ENCODE measurements at places on chromosomes 2 and 18.

GRCh38 chr18:57807336-57808117 is 4.4 kb upstream of the ATP8B1 start:
- DNase-seq, result no peak

- DNase-seq, result peak; percentile 67
These were observed 166.2 kb upstream of the DTNA start for GRCh38 chr18:34543945-34544344.

- peak; percentile 2 for DNase-seq
These were observed at the start of gene GREB1L for GRCh38 chr18:21242141-21242779. Gene GREB1L (plus strand): TSS chr18:21242232. CDS start chr18:21383519, 141,287 bp downstream.

- DNase-seq, result no peak
These were observed 162.1 kb downstream of the BCL2 start for GRCh38 chr18:63157293-63158011.

- DNase-seq, result peak; percentile 38
These were observed 1.3 kb upstream of the LRP2 start for GRCh38 chr2:169363560-169364150.

- DNase-seq, result no peak
These were observed 793.4 kb downstream of the SLC4A3 start for GRCh38 chr2:220420820-220421219.

DNA sequence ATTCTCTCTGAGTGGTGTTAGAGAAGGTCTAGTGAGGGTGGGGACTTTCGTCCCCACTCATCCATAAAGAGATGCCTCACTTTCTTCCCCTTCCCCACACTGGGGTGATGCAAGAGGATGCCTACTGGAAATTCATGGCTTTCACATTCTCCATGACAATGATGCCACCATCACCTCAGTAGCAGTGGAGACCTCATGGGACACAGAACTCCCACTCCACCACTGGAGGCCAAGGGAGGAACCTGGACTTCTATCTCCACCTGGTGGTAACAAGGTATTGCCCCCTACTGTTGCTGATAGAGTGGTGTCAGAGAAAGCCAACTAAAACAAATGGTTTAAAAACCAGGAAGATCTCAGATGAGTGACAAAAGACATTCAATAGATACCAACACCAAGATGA is 110.9 kb downstream of the INHBB start:
- peak; percentile 40 for DNase-seq

DNA sequence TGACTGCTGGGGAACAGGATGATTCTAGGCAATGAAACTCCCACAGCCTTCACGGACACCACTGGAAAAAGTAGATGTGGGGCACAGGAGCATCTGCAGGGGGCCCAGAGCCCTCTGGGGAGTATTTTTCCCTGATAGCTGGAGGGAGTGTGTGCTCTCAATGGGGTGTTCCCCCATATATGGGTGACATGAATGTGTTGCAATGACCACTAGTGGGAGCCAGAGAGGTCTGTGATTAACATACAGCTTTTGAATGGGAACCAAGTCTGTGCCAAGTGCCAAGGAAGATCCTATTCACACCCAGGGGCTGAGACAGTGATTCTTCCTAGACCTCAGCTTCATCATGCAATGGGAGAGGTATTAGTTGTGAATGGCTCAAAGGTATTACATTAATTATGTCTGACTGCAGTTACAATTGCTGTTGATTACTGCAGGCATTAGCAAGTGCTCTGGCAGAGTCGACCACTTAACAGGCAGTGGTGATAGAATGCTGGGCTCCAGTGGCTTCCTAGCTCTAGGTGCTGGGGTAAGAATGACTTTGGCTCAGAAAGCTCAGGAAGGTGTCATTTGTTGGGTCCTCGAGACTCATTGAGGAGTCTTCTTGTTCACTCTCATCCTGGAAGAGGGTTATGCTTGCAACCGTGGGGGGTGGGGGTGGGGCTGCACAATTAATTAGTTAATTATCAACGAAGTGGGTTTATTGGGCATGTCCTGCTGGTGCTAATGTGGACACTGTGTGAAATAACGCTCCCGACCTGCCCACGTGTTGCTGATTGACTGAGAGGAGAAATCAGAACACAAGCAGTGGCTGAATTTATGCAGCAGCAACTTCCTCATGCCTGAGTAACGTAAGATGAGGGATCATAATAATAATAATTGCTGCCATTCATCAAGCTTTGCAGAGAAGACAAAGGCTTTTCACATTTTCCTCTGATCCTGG is 194.1 kb downstream of the CLIP4 start:
- peak; percentile 93 for DNase-seq

DNA sequence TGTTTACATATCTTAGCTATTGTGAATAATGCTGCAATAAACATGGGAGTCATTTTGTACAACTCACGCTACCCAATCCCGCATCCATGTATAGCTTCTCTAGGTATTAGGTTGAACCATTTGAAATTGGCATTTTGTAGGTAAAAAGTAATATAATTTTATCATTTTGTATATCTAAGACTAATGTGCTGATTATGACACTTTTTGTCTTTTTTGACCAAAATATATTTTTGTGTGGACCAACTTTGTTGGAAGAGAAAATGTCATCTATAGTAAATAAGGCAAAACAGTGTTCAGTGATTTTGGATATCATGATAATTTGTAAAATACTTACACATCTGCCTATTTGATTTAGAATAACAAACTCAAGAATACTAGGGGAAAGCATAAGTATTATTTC is 150.7 kb downstream of the MAP2 start:
- no peak for DNase-seq

DNA sequence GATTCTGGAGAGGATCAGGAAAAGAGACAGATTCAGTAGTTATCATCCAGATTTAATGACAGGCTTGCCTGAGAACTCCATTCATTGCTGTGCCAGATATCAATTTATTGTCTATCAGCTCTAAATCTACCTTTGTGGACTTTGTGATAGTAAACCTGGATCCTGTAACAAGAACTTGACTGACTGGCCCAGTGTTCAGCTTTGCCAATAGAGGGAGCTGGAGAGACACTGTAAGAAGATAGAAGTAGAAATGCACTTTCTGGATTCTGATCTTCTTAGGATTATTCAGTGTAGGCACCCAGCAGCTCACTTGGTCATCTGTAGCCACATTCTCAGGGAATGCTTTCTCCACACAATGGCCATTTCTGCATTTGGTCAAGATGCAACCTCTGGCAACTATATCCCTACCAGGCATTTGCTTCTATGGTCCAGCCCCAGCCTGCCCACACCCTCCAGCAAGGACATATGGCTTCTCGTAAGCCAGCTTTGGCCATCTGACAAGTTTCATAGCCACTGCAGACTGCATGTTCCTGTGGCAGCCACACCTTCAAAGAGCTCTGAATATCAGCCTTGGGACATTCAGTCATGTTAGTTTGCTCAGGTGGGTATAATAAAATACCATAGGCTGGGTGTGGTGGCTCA is 6.1 kb upstream of the SERPINB8 start:
- peak; percentile 87 for DNase-seq

DNA sequence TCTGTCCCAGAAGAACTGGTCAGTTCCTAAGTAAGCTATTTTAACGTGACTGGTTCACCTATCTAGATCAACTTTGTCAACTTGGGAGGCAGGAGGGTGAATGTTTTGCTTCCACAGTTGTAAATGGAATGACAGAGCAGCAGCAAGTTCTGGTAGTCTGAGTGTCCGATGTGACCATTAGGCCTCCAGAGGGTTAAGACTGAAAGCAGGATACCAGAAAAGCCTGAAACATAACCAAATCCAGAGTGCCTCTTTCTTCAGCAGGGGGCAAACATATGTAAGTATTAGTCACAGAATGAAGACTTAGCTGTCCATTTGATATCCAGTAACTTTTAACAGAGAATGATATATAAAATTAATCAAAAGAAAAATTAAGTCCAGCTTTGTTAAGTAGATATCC is 9.2 kb downstream of the HOXD3 start:
- no peak for DNase-seq

- DNase-seq, result no peak
These were observed 84.9 kb downstream of the XRCC5 start for GRCh38 chr2:216194013-216194412.

- no peak for DNase-seq
These were observed 640.7 kb upstream of the CRIM1 start for GRCh38 chr2:35714883-35715282.

- DNase-seq, result peak; percentile 87
These were observed 208.0 kb upstream of the FBXO11 start for GRCh38 chr2:48114256-48114655.

DNA sequence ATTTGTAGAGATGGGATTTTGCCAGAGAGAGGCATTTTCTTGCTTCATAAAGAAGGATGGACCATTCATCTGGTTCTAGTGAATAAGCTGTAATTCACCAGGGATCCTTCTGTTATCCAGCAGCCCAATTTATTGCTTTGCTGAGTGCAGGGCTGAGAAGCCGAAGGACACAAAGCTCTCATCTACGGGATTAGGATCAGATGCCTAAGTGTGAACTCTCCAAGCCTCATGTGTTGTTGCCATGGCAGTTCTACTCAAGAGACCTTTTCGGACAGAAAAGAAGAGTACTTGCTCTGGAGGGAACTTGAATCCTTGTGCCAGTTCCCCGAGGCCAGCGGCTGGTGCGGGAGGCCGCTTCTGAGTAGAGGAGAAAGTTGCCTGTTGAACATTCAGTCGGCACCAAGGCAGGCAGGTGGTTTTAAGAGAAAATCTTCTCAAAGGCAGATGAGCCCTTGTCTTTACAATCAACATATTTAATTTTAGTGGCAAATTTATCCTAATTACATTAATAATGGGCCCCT is 38.4 kb upstream of the MBP start:
- no peak for DNase-seq

GRCh38 chr18:13495961-13496360 is 230.4 kb downstream of the FAM210A start:
- no peak for DNase-seq

- DNase-seq, result no peak
These were observed 382.1 kb downstream of the OSR1 start for GRCh38 chr2:18976168-18976961.

DNA sequence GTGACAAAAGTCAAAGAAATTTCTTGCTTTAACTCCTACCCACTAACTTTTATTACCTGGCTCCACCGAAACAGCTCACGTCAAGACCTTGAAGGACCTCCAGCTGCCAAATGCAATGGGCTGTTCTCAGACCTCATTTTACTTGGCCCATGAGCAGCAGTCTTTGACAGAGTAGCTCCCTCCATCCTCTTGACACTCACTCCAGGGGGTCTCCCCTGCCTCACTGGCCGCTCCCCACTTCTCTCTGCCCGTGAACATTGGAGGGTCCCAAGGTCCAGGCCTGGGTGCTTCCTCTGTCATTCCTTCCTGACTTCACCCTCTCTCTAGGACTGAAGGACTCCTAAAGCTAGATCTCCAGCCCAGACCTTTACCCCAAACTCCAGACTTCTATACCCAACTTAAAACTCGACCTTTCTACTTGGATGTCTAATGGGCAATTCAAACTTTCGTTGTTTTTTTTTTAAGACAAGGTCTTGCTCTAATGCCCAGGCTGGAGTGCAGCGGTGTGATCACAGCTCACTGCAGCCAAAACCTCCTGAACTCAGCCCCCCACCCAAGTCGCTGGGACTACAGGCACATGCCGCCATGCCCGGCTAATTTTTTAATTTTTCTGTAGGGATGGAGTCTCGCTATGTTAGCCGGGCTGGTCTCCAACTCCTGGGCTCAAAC is 92.9 kb upstream of the ST3GAL5 start:
- no peak for DNase-seq

DNA sequence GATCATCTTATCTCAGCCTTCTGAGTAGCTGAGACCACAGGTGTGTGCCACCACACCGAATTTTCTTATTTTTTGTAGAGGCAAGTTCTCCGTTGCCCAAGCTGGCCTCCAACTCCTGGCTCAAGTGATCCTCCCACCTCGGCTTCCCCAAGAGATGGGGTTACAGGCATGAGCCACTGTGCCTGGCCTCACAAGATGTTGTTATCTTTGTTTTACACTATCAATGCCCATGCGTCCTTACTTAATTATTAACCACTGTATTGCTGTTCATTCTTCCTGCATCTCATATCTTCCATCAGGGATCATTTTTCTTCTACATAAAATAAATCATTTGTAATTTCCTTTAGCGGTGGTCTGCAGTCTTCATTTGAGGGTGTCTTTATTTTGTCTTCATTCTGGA is 181.9 kb downstream of the TGIF1 start:
- no peak for DNase-seq

DNA sequence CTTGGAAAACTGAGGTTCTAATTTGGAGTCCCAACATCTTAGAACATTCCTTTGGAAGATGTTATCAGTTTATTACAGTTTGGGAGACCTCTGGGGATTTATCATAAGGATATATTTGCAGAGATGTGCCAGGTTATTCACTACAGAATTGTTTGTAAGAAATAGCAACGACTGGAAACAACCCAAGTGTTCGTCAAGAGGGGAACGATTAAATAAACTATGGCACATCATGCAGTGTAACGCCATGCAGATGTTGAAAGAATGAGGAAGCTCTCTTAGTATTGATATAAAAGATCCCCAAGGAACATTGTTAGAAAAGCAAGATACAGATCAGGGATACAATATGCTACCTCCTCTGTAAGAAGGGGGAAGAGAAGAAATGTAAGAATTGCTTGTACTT is 210.6 kb downstream of the TMEM247 start:
- no peak for DNase-seq

- no peak for DNase-seq
These were observed 396.4 kb downstream of the PIK3C3 start for GRCh38 chr18:42351455-42351854.

DNA sequence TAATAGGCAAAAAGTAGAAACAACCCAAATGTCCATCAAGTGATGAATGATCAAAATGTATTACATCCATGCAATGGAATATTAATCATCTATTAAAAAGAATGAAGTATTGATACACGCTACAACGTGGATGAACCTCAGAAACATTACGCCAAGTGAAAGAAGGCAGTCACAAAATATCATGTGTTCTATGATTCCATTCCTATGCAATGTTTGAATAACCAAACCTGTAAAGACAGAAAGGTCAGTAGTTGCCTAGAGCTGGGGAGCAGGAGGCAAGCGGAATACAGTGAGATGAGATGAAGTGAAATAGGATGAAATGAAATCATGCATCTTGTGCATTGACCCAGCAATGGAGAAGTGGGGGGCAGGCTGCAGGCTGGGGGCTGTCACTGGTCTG is 17.9 kb upstream of the COL6A3 start:
- DNase-seq, result no peak

DNA sequence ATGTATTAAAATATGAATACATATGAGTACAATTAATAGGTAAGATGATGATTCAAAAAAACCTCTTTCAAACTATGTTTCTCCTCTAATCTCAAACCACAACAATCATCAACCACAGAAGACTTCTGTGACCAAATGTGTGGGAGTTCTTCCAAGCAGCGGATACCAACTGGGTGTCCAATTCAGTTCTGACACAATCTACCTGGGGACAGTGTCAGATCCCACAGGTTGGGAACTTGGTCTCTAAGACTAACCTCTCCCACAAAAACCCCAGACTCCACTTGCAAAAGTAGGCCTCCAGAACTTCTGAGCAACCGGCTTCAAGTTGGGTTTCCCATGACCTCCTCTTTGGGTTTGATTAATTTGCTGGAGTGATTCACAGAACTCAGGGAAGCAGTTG is 26.9 kb downstream of the FASTKD1 start:
- no peak for DNase-seq

DNA sequence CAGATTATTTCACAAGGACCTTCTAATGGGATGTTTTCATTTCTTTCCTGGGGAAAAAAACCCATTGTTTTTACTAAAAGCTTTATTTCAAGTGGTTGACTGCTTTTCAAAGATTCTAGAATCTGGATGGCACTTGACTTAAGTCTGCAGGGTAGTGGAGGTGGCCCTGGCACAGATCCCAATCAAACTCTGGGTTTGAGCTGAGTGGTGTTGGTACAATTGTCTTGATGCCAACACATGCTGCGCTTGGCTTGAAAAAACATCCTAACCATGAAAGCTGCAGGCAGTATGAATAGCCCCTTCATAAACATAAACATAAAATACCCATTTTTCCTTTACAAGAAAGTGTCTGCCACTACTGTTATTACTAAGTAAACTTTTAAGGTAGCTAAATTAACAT is 3.6 kb downstream of the PAPOLG start:
- DNase-seq, result no peak

All from suppressor macrophage treated with lipopolysaccharide for 1 hour (primary cell).